ENCODE measurements at places on chromosomes 2 and 18.

DNA sequence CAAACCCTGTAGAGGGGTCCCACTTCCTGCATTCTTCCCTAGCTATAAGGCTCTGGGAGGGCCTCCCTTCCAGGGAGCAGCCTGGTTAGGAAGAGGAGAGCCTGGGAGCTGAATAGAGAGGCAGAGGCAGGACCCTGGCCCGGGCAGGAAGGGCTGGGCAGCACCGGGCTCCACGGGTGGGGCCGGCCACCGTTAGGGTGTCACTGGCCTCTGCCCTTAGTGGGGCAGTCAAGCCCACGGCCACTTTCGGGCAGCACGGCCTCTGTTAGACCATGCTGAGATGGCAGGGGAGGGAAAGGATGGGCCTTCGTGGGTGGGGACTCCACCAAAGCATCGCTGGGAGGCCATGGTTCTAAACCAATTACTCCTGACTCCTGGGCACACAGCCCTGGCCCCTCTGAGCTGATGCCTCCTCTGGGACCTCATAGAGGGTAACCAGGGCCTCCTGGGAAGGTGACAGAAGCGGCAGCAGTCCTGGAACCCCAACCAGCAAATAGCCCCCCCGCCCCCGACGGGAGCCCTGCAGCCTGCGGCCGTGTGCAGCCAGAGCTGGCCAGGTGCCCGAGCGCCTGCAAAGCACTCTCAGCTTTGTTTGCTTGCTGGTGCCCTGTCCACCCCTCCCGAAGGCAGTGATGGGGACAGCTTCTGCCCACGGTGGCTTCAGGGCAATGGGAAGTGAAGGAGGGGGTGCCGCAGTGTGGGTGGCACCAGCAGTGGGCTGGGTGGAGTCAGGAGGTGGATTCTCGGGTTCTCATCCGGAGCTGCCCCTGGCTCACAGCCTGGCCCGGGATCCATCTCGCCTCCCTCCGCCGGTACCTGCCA, 16.3 kb upstream of the HPCAL1 start:
- no peak for DNase-seq

DNA sequence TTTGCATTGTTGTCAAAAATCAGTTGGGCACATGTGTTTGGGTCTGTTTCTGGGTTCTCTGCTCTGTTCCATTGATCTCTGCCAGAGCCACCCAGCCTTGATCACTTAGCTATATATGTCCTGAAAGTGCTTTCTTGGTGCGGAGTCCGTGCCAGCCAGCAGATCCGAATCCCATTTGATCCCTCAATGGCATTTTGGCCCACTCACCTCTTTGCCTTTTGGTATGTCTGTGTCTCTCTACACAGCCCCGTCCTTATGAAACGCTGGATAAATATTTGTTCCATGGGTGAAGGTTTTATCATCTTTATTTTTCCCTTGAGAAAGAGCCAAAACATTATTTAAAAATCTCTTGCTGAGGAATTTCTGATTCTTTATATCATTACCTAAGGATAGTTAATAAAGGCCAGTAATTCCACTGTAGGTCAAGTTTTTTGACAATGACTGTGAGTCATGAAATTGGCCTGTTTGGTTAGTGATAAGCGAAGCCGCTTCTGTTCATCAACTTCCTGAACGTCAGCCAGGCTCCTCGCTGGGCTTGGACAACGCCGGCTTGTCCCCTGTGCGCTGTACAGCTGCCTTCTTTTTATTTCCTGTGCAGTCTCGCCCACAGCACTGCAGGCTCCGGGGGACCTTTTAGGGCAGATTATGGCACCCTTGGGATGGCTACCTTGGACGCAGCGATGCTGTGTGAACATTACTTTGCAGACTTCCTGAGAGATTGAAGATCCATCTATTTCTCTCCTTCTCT, 24.9 kb downstream of the MTCL1 start:
- no peak for DNase-seq

GRCh38 chr18:6401687-6402086, 13.0 kb downstream of the L3MBTL4 start:
- DNase-seq = no peak

DNA sequence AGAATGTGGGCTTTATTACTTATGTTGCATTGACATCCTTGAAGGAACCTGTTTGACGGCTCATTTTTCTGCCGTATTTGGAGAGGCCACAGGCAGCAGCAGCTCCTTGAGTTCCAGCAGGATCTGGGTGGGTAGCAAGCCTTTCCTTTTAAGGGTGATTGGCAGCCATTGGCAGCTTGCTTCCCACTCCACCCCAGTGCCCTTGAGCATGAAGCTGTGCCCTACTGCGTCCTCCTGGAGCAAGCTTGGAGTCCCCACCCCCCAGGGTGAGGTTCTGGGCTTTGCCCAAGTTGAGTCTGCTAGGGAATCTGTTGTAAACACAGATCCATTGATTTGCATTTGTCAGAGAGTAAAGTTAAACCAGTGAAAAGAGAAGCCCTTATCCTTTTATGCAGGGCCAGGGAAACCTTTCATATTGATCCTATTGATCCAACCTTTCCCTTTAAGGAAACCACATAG, 9.2 kb downstream of the ONECUT2 start:
- DNase-seq = no peak

DNA sequence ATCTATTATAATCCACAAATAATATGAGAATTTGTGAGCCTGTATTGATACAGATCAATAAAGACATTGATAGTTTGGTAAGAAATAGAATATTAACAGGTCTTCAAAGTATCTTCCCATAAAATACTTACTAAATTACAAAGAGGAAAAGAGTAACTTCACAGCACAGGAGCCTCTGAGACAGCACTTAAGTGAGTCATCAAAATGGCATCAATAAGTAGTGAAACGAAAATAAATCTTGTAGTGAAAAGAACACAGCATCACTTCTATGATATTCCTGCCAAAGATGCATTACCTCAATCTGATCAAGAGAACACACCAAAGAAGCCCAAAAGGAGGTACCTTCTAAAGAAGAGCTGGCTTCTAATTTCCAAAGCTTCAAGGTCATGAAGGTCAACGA, 116.4 kb downstream of the CBLN2 start:
- DNase-seq = no peak

DNA sequence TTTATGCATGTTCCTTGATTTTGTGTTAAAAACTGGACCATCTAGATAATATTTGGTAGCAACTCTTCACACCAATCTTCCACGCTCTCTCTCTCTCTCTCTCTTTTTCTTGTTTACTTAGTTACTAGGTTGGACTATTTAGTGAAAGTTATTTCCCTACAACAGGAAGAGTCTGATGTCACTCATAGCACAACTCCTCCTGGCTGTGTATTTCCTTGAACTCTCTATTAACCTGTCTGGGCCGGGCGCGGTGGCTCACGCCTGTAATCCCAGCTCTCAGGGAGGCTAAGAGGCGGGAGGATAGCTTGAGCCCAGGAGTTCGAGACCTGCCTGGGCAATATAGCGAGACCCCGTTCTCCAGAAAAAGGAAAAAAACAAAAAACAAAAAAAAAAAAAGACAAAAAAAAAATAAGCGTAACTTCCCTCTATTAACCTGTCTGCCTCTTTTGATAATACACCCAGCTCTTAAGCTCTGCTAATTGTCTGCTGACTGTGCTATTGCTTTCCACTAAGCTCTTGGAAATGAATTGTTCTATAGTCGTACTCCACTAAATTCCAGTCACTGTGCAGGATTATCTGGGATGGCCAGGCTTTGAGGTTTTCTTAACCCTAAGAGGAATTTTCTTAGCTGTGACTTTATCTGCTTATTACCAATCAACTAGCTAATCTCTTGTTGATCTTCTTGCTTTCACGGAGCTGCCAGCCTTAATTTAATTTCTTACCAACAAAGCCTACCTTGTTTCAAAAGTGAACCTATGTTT, 18.1 kb upstream of the CDH19 start:
- no peak for DNase-seq

DNA sequence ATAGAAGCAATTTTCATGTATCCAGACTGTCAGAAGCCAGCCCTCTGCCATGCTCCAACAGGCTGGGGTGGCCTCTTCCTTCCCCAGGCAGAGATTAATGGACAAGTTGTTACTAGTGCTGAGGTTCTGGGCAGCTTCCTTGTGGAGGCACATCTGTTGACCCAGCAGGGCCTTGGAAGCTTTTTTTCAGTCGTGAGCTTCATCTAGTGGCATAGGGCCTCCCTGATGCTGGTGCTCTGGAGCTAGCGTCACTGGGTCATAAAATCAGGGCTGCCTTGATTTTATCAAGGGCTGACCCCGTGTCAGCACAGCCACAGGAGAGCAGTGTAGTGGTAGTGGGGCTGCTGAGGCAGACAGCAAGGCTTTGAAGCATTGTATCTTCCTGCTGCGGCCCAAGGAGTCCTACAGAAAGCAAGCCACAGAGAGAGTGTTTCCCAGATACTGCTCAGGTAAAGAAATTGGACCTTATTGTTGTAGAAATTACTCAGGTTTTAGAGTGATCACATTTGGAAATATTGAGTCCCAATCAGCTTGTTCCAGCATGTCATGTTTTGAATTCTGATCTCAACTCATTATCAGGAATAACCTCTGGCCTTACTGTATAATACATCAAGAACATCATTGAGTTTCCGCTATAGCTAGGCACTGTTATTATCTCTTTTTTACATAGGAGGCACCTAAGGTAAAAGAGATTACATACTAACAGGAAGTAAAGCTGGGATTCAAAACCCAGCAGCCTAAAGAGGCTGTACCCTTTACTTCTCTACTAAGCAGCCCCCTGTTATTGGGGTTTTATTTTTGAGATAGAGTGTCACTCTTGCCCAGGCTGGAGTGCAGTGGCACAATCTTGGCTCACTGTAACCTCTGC, 92.3 kb upstream of the ALPP start:
- DNase-seq = no peak

GRCh38 chr2:196365923-196366322, 194.5 kb upstream of the STK17B start:
- DNase-seq = no peak

DNA sequence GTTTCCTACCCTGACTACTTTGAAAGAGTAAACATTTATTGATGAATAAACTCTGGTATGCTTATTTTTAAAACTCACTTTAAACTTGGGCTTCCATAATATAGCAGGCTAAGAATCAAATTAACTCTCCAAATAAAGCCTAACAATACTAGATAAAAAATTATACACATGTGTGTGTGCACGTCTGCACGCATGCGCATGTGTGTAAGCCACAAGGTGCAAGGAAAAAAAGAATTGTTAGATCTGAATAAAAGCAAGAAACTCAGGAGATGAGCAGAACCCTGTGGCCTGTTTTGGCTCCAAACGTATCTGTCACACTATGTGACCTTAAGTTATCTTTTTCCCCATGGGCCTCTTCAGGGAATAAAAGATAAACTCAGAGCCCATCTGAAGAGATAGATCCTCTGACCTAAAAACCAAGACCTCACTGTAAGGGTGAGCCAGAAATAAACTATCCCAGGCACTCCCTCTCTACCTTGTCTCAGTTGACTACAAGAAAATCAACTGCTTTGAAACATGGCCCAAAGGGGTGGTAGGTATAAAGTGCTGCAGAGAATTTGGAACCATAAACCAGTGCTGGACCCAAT, 6.3 kb downstream of the HDHD2 start:
- DNase-seq = no peak

DNA sequence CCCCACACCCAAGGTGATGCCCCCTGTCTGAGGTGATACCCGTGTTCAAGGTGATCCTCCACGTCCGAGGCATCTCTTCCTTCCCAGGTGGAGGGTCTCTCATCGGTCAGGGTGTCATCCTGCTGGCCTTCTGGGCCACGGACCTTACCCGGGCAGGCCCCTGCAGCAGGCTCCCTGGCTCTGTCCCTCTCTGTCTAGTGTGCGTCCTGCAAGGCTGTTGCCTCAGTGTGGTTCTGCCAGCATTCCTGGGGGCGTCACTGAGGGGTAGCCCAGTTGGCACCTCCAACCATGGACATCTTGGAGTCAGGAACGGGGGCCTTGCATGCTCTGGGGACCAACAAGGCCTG, 5.6 kb upstream of the PER2 start:
- no peak for DNase-seq

GRCh38 chr18:49548229-49548636, 13.6 kb upstream of the LIPG start:
- DNase-seq = no peak

- no peak for DNase-seq
Observed at GRCh38 chr2:66721776-66722175, 286.9 kb downstream of the MEIS1 start.

GRCh38 chr2:153519257-153519875, 40.8 kb upstream of the RPRM start:
- peak; percentile 63 for DNase-seq
